ENCODE measurements at places on chromosomes 12 and 14.

- ATAC-seq = peak; percentile 15
These were observed 33.0 kb downstream of the FOXN3 start for GRCh38 chr14:89384023-89384422.

DNA sequence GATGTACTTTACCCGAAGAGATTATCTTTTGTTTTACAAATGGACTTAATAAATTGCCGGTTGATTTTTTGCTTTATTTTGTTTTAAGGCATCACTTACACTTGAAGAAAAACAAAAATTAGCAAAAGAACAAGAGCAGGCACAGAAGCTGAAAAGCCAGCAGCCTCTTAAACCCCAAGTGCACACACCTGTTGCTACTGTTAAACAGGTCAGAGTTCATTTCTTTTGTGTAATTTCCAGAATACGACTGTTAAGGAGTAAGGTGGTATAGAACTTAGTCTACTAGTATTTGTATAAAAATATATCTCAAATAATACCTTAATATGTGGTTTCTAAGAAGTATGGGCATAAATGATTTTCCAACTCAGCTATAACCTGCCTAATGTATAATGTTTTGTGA, 19.6 kb upstream of the SLC17A8 start:
- no peak for ATAC-seq

DNA sequence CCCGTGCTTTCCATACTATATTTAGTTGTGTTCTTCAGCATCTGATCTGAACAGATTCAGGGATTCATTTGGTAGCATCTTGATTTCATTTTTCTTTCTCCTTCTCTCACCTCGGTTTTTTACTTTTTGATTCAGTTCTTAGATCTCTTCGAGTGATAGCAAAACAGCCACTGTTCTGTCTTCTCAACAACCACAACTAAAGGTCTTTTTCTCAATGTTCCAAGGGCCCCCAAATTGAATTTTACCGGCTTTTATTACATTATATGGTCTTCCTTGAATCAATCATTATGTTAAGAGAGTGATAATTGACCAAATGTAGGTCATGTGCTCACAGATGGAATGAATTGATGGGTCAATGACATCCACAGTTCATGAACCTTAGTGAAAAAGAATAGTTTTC, 164.5 kb upstream of the LMNTD1 start:
- ATAC-seq = no peak

- peak; percentile 38 for ATAC-seq
These were observed 34.1 kb downstream of the ERGIC2 start for GRCh38 chr12:29346769-29347421.

DNA sequence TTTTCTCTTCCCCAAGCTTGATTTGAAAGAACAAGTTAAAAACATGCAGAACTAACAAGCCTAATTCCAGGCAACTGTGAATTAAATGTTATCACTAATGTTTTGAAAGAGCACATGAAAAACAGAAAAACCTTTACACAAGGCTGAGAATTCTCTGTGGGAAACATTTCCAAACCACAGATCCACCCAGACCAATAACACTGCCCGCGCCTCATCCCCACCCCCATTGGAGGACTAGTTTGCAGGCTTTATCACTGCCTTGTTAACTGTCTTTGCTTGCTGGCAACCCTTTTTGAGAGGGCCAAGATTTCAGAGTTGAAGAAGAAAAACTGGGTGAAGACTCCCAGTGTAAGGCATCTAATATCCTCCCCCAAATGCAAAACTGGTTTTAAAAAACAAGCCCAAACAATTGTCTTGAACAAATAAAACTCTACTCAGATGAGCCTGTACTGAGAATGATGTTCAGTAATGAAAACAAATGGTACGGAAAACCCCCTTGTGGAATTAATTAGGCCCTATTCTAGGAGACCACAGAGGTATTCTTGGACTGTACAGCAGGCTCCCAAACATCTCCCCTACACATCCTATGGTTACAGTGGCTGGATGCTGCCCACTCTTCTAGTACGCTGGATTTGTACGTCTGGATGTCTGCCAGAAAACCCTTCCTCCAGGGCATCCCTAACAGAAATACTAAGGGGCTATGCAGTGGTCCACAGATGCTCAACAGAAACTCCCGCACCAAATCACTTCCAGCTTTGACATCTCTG, 5.8 kb downstream of the MAX start:
- no peak for ATAC-seq

GRCh38 chr14:103696070-103696402, 19.2 kb downstream of the XRCC3 start:
- ATAC-seq = no peak

DNA sequence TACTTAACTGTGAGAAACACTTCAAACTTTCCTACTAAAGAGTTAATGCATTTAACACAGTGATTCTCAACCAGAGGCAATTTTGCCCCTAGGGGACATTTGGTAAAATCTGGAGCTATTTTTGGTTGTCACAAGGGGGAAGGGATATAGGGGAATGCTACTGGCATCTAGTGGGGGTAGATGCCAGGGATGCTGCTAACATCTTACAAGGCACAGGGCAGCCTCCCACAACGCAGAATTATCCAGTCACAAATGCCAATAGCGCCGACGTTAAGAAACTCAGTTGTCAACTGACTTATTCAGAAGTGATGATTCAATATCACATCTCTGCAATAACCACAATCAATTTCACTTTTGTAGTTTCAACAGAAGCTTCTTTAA, 2.0 kb downstream of the EEA1 start:
- peak; percentile 43 for ATAC-seq

DNA sequence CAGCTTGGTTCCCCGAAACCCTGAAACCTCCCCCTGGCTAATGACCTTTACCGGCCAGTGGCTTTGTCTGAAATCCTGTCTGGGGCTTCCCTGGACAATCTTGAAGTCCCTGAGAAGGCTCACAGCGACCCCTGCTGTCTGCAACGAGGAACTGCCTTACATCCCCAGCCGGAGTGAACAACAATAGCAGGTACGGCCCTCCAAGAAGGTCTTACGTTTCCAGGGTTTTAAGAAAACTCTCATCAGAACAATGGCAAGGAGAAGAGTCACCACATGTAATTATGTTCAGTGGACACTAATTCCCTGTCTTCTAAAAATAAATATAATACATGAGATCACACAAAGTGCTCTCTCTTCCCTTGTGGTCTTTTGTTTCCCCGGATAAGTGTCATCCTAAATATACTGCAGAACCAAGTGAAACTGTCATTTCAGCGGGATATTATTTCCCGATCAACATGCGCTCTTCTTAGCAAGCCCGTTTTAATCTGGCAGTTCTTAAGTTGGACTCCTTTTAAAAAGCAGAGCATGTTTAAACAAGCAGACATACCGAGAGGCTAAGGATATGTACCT, 53.3 kb downstream of the RBM19 start:
- no peak for ATAC-seq

DNA sequence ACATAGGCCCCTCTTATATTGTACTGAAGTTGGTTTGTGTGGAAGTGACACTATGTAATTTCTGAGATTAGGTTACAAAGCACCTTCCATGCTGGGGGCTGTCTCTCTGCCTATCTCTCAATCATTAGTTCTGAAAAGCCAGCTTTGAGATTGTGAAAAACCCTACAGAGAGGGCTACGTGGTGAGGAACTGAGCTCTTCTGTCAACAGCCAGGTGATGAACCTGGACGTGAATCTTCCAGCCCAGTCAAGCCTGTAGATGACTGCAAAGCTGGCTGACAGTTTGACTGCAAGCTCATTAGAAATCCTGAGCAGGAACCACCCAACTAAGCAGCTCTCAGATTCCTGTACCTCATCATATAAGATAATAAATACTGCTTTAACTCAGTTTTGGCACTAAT, 36.3 kb upstream of the BBS10 start:
- no peak for ATAC-seq

DNA sequence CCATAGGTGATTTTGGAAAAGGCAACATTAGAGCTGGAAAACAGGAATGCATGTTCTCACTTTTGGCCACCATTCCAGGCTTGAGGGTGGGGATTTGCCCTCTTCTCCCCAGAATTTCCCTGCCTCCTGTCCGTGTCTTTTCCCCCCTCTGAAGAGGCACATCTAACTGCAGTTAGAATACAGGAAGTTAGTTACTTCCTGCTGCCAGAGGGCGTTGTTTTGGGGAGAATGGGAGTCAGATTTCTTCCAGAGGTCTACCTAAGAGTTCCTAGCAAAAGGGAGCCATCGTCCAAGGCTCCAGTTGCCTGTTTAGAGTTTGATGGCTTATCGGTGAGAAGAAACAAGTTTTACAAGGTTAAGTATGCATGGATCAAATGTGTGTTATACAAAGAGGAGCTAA, 112.8 kb upstream of the IGF1 start:
- ATAC-seq = no peak

- no peak for ATAC-seq
These were observed 364.1 kb upstream of the KITLG start for GRCh38 chr12:88944397-88944796.

GRCh38 chr12:84058136-84058535, 854.5 kb downstream of the SLC6A15 start:
- ATAC-seq = no peak

- ATAC-seq = no peak
These were observed 17.5 kb downstream of the CAMKK2 start for GRCh38 chr12:121279071-121279375.

GRCh38 chr12:13093191-13093847, 10.1 kb downstream of the GSG1 start:
- no peak for ATAC-seq

- ATAC-seq = no peak
These were observed 530.0 kb downstream of the BCL11B start for GRCh38 chr14:98742001-98742400.

Data from activated CD4-positive, CD25-positive, alpha-beta regulatory T cell treated with anti-CD3 and anti-CD28 coated beads, Interleukin-2, amount 50 U/mL, for 24 hours (primary cell).